ENCODE measurements at places on chromosomes 13 and 19.

- no peak for DNase-seq
Measured at GRCh38 chr13:99313501-99313900, 6.3 kb upstream of the GPR183 start.

DNA sequence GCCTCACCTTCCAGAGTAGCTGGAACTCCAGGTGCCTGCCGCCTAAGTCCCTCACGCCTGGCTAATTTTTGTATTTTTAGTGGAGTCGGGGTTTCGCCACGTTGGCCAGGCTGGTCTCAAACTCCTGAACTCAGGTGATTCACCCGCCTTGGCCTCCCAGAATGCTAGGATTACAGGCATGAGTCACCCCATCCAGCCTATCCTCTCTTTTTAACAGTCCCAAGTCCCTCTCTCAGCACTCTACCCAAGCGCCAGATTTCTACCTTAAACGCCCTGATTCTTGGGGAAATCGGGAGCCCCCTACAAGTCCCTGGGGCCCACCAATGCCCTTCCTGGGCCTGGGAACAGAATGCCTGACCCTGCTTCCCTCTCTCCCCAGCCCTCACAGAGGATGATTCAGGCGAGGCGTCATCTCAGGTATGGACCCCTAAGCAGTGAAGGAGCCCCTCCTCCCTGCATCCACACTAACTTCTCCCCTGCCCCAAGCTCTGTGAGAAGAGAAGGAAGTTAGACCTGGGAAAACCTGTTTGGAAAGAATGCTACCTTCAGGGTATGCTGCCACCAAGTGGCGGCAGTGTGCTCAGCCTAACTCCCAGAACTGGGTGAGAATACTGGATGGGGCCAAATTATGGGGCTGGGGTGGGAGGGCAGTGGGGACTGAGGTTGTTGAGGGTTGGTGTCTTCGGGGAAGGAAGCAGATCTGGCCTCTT is 20.8 kb upstream of the EBI3 start:
- DNase-seq, result no peak

DNA sequence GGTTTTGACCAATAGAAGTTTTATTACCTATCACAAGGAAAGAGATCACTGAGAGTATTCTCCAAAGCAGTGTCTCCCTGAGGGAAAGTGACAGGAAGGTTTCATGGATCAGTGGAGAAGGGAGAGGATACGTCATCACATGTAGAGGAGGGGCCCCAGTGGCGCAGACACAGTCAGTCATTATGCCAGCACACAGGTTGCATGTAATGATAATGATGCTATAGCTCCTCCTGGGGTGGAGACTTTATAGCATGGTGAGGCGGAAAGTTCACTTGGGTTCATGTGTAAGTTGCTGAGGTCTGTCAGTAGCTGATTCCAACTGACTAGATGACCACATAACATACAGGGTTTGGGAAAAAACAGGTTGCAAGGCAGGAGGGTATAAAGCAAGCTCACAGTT is 88.8 kb downstream of the FNDC3A start:
- no peak for DNase-seq

DNA sequence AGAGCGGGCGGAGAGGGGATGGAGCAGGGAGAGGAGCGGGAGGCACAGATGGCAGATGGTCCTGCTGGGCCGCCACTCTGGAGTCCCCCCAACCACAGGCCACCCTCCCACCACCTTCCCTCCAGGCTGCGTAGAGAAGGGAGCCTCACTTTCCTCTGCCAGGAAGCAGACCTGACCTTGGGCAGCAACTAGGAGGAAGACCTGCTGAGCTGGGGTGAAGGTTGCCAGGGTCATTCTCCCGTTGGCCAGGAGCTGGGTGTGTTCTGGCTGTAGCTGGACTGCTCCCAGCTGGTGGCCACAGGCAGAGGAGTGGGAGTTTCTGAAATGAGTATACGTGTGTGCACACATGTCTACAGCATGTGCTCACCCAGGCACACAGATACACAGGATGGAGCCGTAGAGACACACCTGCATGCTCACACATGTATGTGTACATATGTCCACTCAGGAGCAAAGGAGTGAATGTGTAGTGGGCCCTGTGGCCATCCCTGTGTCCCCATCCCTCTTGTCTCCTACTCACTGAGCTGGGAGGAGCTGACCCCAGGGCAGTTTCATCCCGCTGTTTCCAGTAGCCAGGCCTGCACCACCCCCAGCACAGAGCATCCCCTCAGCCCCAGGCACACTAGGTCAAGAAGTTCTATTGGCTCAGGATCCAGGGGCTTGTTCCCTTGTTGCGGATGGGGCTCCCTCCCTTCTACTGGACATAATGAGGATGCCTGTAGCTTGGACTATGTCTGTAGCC is 53.0 kb downstream of the CHST8 start:
- no peak for DNase-seq

GRCh38 chr19:3975637-3976087 is 4.8 kb upstream of the DAPK3 start:
- DNase-seq, result no peak

DNA sequence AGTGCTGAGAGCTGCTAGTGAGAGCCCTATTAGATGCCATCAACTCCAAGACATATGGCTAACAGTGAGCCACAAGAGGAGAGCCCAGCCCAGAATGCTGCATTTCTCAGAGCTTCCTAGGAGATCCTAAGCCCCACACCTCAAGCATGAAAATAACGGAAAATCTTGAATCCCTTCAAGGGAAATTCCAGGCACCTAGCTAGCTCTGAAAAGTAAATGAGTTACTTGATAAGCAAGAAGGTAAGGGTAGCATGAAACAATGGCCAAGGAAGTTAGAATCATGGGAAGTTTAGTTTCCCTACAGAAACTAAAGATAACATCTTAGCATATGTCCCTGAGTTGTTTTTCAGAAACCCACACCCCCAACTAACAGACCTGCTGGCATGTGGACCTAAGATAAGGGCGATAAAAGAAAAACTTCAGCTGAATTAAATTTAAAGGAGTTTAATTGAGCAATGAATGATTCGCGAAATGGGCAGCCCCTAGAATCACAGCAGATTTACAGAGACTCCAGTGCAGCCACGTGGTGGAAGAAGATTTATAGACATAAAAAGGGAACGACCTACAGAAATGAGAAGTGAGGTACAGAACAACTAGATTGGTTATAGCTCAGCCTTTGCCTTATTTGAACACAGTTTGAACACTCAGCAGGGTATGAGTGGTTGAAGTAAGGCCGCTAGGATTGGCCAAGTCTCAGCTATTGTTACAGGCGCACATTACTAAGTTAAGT is 301.3 kb upstream of the DACH1 start:
- DNase-seq, result no peak

- no peak for DNase-seq
Measured at GRCh38 chr13:74794147-74794546, 659.9 kb upstream of the KLF12 start.

- no peak for DNase-seq
Measured at GRCh38 chr19:32406161-32407003, 812 bp downstream of the DPY19L3 start.

DNA sequence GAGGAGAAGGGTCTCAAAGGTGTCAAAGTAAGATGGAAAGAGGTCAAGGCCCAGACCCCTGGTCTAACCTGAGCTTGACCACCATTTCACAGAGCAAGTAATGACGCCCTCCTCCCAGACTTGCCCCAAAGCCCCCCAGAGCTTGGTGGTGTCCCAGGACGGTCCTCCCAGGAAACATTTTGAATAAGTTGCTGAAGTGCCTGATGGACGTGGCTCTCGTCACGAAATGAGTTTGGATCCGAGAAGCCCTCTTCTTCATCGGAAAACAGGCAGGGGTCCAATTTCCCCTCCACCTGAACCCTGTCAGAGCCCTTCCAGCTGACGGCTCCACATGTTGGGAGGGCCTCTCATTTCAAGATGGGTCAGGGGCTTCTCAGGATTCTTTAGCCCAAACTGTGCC is 54.5 kb upstream of the TPM4 start:
- no peak for DNase-seq

DNA sequence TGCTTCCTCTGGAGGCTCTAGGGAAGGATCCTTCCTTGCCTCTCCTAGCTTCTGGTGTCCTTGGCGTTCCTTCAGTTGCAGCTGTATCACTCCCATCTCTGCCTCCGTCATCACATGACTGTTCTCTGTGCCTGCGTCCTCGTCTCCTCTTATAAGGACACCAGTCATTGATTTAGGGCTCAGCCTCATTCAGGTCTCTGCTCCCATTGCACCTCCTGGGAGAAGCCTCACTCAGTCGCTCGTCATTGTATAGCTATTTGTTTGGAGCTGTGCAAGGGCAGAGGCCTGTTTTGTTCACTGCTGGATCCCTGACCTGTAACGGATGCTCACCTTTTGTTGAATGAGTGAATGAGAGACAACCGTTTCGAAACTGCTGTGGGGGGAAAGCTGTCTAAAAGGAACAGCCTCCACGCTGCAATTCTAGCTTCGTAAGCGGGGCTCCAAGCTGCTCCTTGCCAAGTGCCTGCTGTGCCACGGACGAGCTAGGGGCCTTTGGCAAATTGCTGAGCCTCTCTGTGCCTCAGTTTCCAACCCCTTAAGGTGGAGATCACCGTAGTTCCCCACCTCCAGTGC is 17.2 kb downstream of the BRSK1 start:
- no peak for DNase-seq

DNA sequence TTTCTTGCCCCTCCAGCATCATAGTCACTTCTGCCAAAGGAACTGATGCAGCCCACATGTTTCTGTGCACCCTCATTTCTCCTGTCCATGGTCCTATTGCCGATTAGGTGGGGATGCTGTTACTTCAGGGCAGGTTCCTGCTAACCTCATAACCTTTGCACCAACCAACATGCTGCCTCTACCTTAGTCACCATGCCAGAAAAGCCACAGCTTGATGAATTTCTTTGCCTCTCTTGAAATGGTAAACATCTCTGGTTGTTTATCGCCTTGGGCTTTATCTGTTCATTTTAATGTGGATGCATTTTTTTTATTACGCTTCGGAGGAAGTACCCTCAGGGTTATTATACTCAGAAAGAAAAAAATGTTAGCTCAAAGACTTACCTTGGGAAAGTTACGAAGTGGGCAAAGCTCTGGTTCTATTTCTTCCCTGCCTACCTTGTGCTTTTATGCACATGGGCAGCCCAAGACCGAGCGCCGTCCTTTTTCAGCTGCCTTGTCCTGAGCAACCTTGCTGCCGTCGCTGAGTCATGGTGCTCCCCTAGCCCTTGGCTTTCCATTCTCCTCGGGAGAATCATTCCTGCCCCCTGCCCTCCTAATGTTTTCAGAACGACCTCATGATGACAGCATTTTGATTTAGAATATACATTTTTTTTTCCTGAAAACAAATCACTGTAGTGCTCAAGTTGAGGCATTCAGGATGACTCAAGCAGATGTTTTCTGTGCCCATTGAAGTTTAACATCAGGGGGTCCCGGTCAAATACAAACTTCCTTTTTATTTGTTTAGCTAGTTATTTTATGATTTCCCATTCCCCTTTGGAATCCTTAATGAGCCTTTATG is 280.0 kb downstream of the SHISA2 start:
- no peak for DNase-seq

- no peak for DNase-seq
Measured at GRCh38 chr13:61608138-61608537, 192.5 kb upstream of the PCDH20 start.

- no peak for DNase-seq
Measured at GRCh38 chr19:10499550-10500246, 3.5 kb downstream of the KEAP1 start.

- no peak for DNase-seq
Measured at GRCh38 chr13:99969919-99970650, 1.5 kb downstream of the ZIC5 start.

GRCh38 chr13:110856942-110857835 is 57.7 kb downstream of the ANKRD10 start:
- DNase-seq, result no peak

- no peak for DNase-seq
Measured at GRCh38 chr19:56291867-56292266, 19.3 kb downstream of the EDDM13 start.

DNA sequence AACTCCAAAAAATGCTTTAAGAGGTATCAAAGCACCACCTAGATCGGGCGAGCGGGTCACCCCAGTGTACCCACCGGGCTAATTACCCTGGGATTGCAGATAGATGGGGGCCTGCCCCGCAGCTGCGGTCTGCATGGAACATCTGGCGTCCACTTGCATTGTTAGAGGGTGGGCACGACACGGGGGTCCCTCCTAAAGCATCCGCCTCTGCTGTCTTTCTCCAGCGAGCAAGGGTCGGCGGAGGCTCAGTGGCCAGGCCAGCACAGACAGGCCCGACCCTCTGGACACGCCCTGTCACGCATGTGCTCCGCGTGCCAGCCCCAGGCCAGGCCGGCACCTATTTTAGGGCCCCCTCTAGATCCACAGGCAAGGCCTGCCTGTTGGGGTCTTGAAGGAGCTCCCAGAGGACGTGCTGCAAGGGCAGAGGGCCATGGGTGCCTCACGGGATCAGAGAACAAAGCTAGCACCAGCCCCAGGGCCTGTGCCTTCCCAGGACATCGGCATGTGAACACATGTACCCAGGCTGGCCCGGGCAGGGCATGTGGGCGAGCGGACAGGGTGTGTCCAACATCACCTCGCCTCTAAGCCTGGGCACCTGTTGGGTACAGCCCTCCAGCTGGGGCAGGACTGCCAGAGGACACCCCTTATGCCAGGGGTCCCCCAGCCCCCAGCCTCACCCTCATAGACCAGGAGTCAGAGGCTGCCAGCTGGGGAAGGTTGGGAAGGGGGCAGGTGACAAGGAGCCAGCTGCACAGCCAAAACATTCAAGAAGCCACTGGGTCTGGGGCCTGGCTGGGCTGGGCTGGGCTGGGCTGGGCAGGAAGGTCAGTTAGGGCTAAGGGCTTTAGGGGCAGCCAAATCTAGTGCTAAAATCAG is 35.6 kb upstream of the NANOS3 start:
- peak; percentile 74 for DNase-seq

DNA sequence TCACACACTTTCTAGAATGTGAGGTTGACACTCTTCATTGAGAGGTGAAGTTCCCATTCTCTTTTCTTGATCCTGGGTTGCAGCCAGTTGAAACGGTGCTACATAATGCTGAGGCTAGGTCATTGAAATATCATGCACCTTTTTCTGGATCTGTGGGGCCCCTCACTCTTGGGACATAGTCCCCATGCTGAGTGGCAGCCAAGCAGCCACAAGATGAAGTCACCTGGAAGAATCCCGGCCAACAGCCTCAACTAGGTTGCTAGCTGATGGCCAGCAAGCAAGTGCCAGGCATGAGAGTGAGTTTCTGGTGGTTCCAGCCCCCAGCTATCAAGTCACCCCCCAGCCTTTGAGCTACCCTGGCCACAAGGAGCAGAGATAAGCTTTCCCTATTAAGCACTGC is 148.5 kb upstream of the TSHZ3 start:
- no peak for DNase-seq

DNA sequence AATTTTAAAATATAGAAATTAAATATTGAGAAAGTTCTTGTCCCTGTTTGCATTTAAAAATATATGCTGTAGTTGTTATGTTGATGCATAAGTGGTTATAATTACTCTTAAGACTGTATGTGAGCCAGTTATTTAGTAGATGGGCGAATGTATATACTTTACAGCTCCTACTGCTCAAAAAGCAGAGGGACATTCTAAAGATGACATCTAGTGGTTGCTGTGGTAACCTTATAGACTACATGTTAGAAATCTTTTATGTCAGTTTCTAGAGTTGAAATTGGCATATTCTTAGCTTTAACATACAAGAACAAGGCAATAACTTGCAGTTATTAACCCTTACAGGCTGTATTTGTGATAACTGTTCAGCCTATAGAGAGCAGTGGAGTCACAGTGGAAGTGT is 160.5 kb downstream of the OLFM4 start:
- no peak for DNase-seq

- DNase-seq, result no peak
Measured at GRCh38 chr13:63279136-63279535, 1863.5 kb upstream of the PCDH20 start.
